ENCODE measurements at places on chromosomes 4 and X.

DNA sequence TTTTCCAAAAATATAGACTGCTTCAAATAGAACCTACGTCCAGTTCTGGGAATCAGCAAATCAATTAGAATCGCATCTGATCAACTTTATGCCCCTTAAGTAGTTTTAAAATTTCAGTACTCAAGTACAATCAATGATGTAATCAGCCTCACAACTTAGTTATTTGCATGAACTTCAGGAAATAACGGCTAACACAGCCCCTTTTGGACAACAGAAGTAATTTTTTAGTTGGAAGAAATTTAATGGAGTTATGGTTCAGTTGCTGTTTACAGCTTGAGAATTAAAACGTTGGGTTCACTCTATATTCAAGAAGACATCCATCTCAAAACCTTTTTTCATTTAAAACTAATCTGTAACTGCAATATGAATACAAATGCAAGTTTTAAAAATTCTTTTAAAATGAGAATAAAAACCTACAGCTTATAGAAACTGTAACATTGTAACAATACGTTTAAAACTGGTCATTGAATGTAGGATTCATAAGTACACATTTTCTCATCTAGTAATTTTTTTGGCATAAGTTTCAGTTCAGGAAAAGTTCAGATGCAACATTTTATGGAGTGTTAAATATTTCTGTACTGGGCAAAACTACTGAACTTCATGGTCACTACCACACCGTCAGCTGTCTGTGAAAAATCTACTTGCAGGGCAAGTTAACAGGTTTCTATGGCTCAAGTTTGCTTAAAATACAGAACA lies 956 bp downstream of the TAPT1 start:
- no peak for DNase-seq

GRCh38 chrX:85493821-85494220 lies 114.4 kb upstream of the POF1B start:
- no peak for DNase-seq

- no peak for DNase-seq
Observed at GRCh38 chr4:143270256-143270838, 66.3 kb upstream of the GAB1 start.

GRCh38 chr4:56575820-56576429 lies 70.3 kb downstream of the ARL9 start:
- no peak for DNase-seq

GRCh38 chr4:4606321-4606720 lies 64.5 kb upstream of the STX18 start:
- no peak for DNase-seq

DNA sequence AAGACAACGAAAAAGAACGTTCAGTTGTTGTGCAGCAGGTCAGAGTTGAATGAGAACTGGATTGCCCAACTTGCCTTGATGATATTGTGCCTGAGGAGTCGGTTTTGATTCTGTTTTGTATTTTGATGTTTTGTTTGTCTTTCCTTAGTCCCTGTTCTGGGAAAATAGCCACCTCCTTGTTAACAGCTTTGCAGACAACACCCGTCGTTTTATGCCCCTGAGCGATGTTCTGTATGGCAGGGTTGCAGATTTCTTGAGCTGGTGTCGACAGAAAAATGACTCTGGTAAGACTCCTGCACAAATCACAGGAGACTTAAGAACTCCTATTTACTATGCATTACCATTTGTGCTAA lies 4.5 kb downstream of the BST1 start:
- DNase-seq, result no peak

DNA sequence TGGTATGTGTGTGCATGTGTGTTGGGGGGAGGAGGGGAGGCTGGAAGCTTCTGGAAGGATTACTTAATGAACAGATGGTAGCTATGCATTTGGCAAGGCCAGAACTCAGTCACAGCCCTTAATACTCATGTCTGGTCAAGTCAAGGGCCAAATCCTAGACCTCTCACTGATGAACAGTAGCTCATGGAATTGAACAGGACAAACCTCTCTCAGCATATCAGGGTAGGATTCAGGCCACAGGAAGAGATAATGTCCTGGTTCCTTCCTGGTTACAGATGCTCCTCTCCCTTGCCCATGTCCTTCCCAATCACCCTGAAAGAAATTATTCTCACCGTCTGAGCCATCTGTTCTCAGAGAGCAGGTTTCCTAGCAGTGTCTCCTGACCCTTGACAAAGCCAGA lies 165.7 kb downstream of the SOWAHB start:
- DNase-seq, result no peak

- DNase-seq, result no peak
Observed at GRCh38 chr4:177487977-177488376, 45.7 kb upstream of the AGA start.

DNA sequence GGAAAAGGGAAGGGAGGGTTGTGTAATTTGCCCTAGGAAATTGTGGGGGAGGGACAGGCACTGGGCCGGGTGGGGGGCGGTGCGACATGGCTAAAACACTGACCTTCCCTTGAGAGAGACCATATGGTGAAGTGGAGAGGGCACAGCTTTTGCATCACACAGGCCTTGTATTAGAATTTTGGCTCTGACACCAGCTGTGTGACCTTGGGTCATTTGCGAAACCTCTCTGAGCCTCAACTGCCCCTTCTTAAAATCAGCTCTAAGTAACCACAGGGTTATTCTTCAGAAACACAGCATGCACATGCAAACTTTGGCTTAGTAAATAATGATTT lies 25.8 kb downstream of the PDGFRA start:
- no peak for DNase-seq

- DNase-seq, result no peak
Observed at GRCh38 chr4:54571293-54572151, 86.2 kb upstream of the KIT start.

- DNase-seq, result no peak
Observed at GRCh38 chr4:153181293-153181692, 22.9 kb upstream of the TRIM2 start.

- DNase-seq, result no peak
Observed at GRCh38 chr4:25028851-25029250, 1.9 kb downstream of the LGI2 start.

DNA sequence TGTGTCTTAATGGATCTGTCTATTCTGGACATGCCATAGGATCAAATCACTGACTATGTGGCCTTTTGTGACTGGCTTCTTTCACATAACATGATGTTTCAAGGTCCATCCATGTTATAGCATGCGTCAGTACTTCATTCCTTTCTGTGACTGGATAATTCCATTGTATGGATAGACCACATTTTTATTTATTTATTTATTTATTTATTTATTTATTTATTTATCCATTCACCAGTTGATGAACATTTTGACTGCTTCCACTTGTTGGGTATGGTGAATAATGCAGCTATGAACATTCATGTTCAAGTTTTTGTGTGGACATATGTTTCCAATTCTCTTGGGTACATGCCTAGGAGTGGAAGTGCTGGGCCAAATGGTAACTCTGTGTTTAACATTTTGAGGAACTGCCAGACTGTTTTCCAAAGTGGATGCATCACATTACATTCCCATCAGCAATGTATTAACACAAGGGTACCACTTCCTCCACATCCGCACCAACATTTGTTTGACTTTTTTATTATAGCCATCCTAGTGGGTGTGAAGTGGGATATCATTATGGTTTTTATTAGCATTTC lies 14.0 kb downstream of the RTL5 start:
- DNase-seq, result no peak

GRCh38 chr4:128796934-128797333 lies 12.6 kb upstream of the JADE1 start:
- DNase-seq, result no peak

DNA sequence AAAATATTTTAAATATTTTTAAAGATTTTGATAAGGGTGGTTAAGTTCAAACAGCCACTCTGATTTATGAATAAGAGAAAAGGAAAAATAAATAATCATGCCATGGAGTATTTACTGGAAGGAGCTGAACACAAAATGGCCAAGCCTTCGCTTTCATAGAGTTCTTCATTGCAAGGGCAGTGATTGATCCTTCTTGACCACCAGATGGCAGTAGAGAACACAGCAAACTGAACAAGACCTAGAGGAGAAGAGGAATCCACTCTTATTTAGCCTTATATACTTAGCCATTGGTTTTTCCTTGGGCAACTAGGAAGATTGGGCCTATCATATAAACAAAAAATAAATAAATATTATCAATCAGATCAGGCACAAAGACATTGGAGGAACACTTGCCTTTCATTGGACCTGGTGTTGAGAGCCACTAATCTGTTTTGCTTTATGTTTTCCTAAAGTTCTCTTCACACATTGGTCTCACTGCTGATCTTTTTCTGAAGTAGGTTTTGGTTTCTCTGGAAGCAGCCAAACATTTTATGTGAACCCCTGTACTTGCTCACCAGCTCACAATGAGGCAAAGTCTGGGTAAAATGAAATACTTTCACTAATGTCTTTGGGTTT lies 58.1 kb upstream of the PARM1 start:
- peak; percentile 88 for DNase-seq

DNA sequence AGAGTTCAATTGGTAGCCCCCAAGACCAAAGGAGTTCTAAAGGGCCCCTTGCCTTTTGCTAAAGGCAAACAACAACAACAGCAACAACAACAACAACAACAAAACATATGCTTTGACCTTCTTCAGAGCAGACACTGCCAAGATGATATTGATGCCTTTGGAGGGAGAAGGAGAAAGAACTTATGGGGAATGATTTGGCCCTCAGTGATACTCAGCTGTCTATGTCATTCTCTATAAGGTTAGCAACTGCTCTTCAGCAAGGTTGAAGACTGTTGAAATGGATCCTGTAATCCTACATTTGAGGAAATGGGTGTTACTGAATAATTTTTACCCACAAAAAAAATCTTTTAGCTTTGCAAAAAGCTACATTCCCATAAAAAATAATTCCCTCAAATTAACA lies 72.5 kb downstream of the PRPS1 start:
- DNase-seq, result no peak

- no peak for DNase-seq
Observed at GRCh38 chr4:35138449-35138848, 1105.9 kb downstream of the ARAP2 start.

DNA sequence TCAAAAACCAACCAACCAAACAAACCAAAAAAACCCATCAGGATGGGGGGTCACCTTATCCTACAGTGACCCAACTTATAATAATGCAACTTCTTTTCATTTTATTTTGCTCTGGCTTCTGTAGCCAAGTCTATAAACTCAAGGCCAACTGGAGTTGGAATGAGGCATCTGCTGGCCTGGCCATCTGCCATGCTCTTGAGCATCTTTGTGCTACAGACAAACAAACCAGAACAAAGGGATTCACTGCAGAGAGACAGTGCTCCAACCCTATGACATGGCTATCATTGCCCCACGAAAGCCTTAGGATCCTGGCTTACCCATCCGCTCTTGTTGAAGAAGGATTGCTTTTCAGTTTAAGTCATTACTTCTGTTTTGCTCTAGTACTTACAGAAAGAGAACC lies 49.2 kb upstream of the SCRG1 start:
- peak; percentile 9 for DNase-seq

GRCh38 chr4:7980036-7980435 lies 40.4 kb upstream of the AFAP1 start:
- DNase-seq, result no peak

- DNase-seq, result no peak
Observed at GRCh38 chrX:72062916-72063315, 68.8 kb downstream of the RTL5 start.

DNA sequence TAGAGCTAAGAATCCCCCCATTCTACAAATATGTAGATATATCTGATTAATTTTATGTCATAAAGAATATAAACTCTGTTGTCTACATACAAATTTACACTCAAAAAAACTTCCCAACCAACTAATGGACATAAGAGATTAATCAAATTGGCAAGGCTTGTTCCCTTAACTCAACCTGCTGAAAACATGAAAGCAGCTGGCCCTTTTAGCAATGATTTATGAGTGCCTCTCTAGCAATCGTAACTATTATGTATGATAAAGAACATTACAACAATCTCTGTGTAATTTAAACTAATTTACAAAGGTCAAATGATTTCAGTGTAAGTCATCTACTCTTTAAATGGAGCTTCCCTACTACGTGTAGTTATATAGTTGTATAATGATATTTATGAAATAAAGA lies 83.1 kb upstream of the FTHL17 start:
- DNase-seq, result no peak

DNA sequence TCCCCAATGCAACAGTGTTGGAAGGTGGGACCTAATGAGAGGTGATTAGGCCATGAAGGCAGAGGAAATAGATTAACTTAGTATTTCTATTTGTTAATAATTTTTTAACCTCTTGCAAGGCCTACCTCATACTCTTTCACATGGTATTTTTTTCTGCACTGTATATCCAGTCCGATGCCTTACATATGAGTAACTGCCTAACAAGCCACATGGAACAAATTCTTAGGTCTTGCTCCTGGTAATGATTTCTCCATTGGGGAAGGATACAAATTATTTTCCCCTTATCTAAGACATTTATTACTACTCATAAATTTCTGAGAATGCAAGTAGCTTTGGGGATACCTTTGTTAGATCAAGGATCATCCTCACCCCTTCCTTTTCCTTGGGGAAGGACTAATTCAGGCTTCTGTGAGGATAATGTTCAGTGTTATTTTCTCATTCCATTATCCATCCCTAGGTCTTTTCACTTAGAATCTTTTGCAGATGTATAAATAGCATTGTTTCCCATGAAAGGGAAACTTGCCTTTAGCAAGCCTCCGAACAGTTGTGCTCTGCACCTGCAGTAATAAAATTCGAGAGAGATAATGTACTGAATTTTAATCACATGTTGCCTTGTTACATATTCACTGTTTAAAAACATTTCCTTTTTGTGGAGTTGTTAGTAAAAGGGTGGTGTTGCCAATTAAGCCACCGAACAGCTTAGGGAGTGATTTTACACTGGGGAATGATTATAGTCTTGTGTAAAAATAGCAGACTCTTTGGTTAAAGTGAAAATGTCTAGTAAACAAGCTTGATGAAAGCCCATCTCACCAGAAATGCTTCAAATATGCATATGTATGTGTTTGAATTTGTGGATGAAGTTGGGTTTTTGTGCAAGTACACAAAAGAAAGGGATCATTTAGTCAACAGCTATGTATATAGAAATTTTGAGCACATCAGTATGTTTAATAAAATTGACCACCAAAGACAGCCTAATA lies 89.9 kb downstream of the CFAP299 start:
- no peak for DNase-seq

GRCh38 chr4:74896595-74896994 lies 36.3 kb upstream of the PARM1 start:
- no peak for DNase-seq

- DNase-seq, result no peak
Observed at GRCh38 chrX:23503835-23504539, 163.3 kb upstream of the PRDX4 start.

- DNase-seq, result no peak
Observed at GRCh38 chr4:174714393-174715211, 114.4 kb downstream of the GLRA3 start.

GRCh38 chr4:159400558-159401225 lies 297.8 kb downstream of the RAPGEF2 start:
- no peak for DNase-seq

- no peak for DNase-seq
Observed at GRCh38 chr4:175953960-175954521, 111.6 kb upstream of the WDR17 start.

DNA sequence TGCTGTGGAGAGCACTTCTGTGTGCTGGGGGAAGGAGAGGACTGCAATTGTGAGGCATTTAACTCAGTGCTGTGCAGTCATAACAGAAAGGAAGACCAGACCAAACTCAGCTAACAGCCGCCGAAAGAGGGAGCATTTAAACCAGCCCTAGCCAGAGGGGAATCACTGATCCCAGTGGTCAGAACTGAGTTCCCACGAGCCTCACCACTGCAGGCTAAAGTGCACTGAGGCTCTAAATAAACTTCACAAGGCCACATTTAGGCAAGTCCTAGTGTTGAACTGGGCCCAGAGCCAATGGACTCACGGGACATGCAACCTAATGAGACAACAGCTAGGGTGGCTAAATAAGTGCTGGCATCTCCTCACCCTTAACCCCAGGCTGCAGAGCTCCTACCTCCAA lies 20.4 kb downstream of the IQCM start:
- no peak for DNase-seq

All from NCI-H187 treated with DMSO at 0.1 percent for 48 hours (cell line).